ENCODE measurements at places on chromosomes 7 and 10. TPM values are rescaled to one million over a fixed set of nuclear protein-coding genes. Genes with fewer than 3 reads are reported as not detected.

The TAS2R5 gene
- total RNA-seq, result 1.7 TPM

The NUB1 gene
- total RNA-seq, result 52.5 TPM

The RASA4 gene
- total RNA-seq, result 6.6 TPM

The TMEM209 gene
- 23.3 TPM for total RNA-seq

The PAXIP1 gene
- 17.8 TPM for total RNA-seq

The LCOR gene
- total RNA-seq, result 42.9 TPM

The INMT gene
- total RNA-seq, result not detected

The SPACDR gene
- 1.7 TPM for total RNA-seq

The OPN1SW gene
- not detected for total RNA-seq

The AKR1E2 gene
- total RNA-seq, result 2.0 TPM

The TFR2 gene
- total RNA-seq, result 0.43 TPM

The BMPER gene
- total RNA-seq, result 0.50 TPM

The HOXA10 gene
- total RNA-seq, result 5.8 TPM

The MKX gene
- not detected for total RNA-seq

The AGBL3 gene
- 2.9 TPM for total RNA-seq

The ECHDC3 gene
- 1.2 TPM for total RNA-seq

The HOGA1 gene
- 0.36 TPM for total RNA-seq

The SPDYE2 gene
- total RNA-seq, result not detected

The OLAH gene
- total RNA-seq, result not detected

The UCN3 gene
- not detected for total RNA-seq

The TMEM196 gene
- total RNA-seq, result not detected

The SPDYE9 gene
- not detected for total RNA-seq

The MICU1 gene
- total RNA-seq, result 39.1 TPM

The PRLHR gene
- not detected for total RNA-seq

The RAB19 gene
- total RNA-seq, result not detected

The NUTM2E gene
- not detected for total RNA-seq

The BHLHA15 gene
- total RNA-seq, result 1.4 TPM

The NME8 gene
- not detected for total RNA-seq

The SLC29A3 gene
- 2.1 TPM for total RNA-seq

The TAS2R41 gene
- not detected for total RNA-seq

The CNTNAP2 gene
- total RNA-seq, result not detected

The SUPV3L1 gene
- 30.4 TPM for total RNA-seq

The PNLIP gene
- total RNA-seq, result not detected

The IFRD1 gene
- total RNA-seq, result 56.8 TPM

The MCM7 gene
- 121 TPM for total RNA-seq

The TSPAN15 gene
- 31.1 TPM for total RNA-seq

The AGAP3 gene
- total RNA-seq, result 97.4 TPM

The EFCAB10 gene
- not detected for total RNA-seq

The SPDYE18 gene
- total RNA-seq, result not detected

The NXPH1 gene
- total RNA-seq, result not detected

The ZNF37A gene
- 19.1 TPM for total RNA-seq

The POP7 gene
- 36.7 TPM for total RNA-seq

The C1GALT1 gene
- total RNA-seq, result 44.3 TPM

The SFMBT2 gene
- 0.66 TPM for total RNA-seq

The CDC14C gene
- total RNA-seq, result not detected

The ITGB8 gene
- 5.5 TPM for total RNA-seq

The UNCX gene
- total RNA-seq, result not detected

The PTN gene
- total RNA-seq, result 0.27 TPM

The PIK3AP1 gene
- total RNA-seq, result 0.40 TPM

The FAM25A gene
- not detected for total RNA-seq

The KCND2 gene
- not detected for total RNA-seq

The ZNF777 gene
- 7.4 TPM for total RNA-seq

The FGFBP3 gene
- total RNA-seq, result 0.27 TPM

The GLI3 gene
- 7.7 TPM for total RNA-seq
